ENCODE measurements at places on chromosomes 12 and 14. TPM values are rescaled to one million over a fixed set of nuclear protein-coding genes. Genes with fewer than 3 reads are reported as not detected.

The STXBP6 gene
- 56.8 TPM for total RNA-seq

The NPFF gene
- not detected for total RNA-seq

The MDGA2 gene
- not detected for total RNA-seq

The SLCO1C1 gene
- total RNA-seq = 2.0 TPM

The SMIM41 gene
- 2.1 TPM for total RNA-seq

The KRT5 gene
- total RNA-seq = not detected

The ETV6 gene
- total RNA-seq = 29.6 TPM

The FLRT2 gene
- 2.5 TPM for total RNA-seq

The GDF11 gene
- total RNA-seq = 9.0 TPM

The LRRC9 gene
- total RNA-seq = not detected

The LRP10 gene
- total RNA-seq = 111 TPM

The TAOK3 gene
- 39.7 TPM for total RNA-seq

The SHMT2 gene
- 22.8 TPM for total RNA-seq

The GLS2 gene
- total RNA-seq = not detected

The FAM181A gene
- not detected for total RNA-seq

The SLC25A47 gene
- not detected for total RNA-seq

The TCL1B gene
- not detected for total RNA-seq

The CDH24 gene
- 2.5 TPM for total RNA-seq

The CRACR2A gene
- total RNA-seq = 1.1 TPM
